ENCODE measurements at places on chromosomes 2 and 18.

- DNase-seq: no peak
Observed at GRCh38 chr2:134123332-134123731, 130.5 kb upstream of the MGAT5 start.

- DNase-seq: no peak
Observed at GRCh38 chr2:195471163-195471562, 185.9 kb upstream of the SLC39A10 start.

DNA sequence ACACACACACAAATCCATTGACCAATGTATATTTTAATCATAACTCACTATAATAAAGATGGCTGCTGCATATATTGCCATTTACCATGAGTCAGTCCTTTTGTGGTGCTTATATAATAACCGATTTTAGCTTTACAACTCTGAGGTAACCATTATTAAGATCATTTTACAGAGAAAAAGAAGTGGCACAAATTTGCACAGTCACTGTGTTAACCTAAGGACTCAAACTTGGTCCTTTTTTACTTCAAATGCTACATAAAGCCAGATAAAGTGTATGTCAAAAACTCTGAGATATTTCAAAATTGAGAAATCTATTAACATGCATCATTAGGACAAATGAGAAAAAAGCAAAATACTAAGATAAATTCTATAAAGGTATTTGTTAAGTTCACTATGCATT lies 923.7 kb downstream of the NRXN1 start:
- DNase-seq: no peak

GRCh38 chr2:877747-878146 lies 72.9 kb upstream of the SNTG2 start:
- no peak for DNase-seq

GRCh38 chr2:236548179-236548921 lies 21.3 kb upstream of the ACKR3 start:
- DNase-seq: no peak

DNA sequence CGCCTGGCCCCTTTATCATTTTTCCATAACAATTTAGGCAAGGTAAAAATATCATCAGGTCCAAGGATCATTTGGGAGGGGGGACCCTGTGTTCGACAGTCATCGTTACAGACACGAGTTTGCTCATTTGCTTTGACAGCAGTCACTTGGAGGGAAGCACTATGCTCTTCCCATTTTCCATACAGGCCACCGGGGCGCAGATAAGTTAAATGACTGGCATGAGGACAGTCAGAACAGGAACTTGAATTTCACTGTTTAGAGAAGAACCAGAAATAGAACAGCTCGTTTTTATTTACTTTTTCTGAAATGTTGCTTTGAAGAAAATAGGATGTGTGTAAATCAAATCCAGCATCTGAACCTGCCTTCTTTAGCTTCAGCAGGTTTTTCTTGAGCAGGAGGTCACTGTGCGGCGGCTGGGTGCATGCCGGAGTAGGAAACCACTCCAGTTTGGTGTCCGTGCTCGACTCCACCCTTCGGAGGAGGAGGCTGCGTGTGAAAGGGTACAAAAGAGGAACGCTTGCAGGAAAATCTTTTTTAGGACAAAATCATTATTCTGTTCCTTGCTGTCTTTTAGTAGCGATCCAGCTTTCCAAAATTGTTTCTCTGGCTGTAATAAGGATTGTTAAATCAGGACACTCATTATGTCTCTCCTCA lies 15.2 kb downstream of the NPAS2 start:
- DNase-seq: no peak

DNA sequence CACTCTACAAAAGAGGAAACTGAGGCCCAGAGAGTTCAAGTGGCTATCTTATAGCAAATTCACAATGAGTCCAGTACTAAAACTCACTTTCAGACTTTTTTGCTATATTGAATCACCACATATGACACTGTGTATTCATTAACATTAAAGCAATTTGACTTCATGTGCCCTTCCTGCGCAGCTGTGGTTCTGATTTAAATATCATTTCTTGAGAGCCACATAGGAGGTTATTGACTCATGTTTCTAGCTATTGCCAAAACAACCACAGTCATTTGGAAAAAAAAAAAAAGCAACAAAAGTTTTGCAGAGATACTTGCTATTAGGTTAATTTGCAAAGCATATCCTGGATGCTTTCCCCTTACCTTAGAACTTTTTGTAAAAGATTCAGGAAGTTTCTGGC lies 341.2 kb downstream of the PIK3C3 start:
- DNase-seq: no peak

DNA sequence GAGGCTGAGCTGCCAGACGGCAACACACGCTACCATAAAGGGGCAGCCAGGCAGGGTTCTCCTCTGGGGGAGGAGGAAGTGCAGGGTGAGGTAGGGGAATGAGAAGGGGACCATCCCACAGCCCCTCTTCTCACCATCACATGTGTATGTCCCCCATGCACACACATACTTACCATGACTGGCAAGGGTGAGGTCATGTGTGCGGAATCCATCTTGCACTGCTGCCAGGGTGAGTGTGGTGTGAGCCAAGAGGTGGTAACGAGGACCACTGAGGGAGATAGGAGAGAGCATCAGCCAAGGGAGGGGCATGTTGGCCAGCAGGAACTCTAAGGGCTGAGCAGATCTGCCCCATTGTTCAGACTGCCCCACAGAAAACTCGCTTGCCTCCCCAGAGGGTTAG lies 7.1 kb downstream of the WDR54 start:
- no peak for DNase-seq

GRCh38 chr2:240235811-240236210 lies 95.4 kb upstream of the OTOS start:
- no peak for DNase-seq

DNA sequence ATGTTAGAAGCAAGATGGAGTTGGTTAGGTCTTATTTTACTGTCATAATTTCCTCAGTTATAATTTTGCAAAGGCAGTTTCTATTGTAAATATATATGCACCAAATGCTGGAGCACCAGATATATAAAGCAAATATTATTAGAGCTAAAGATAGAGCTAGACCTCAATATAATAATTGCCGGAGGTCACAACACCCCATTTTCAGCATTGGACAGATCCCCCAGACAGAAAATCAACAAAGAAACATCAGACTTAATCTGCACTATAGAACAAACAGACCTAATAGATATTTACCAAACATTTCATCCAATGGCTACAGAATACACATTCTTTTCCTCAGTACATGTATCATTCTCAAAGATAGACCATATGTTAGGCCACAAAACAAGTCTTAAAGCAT lies 115.2 kb downstream of the CABYR start:
- DNase-seq: no peak

GRCh38 chr2:240165034-240165433 lies 24.6 kb upstream of the OTOS start:
- no peak for DNase-seq

DNA sequence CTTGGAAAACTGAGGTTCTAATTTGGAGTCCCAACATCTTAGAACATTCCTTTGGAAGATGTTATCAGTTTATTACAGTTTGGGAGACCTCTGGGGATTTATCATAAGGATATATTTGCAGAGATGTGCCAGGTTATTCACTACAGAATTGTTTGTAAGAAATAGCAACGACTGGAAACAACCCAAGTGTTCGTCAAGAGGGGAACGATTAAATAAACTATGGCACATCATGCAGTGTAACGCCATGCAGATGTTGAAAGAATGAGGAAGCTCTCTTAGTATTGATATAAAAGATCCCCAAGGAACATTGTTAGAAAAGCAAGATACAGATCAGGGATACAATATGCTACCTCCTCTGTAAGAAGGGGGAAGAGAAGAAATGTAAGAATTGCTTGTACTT lies 210.6 kb downstream of the TMEM247 start:
- no peak for DNase-seq

DNA sequence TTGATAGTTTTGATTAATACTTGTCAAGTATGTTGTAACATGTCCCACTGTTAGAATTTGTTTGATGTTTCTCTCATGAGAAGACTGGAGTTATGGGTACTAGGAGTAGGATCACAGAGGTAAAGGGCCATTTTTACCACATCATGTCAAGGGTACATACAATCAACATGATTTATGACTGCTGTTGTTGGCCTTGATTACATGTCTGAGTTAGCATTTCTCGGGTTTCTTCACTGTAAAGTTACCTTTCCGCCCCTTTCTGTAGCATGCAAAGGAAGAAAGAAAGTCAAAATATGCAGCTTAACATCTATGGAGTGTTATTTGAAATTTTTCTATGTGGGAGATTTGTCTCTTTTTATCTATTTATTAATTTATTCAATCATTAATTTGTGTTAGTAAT lies 1456.4 kb downstream of the SUCLG1 start:
- no peak for DNase-seq

Data from ELF-1 (cell line).